ENCODE measurements at places on chromosomes 12 and 14. TPM values are rescaled to one million over a fixed set of nuclear protein-coding genes. Genes with fewer than 3 reads are reported as not detected.

LAG3 gene
- total RNA-seq: 0.13 TPM

TAS2R7 gene
- not detected for total RNA-seq

C3AR1 gene
- total RNA-seq: 0.16 TPM

RNFT2 gene
- 6.2 TPM for total RNA-seq

AHNAK2 gene
- 129 TPM for total RNA-seq
